ENCODE measurements at places on chromosomes 12 and 14.

DNA sequence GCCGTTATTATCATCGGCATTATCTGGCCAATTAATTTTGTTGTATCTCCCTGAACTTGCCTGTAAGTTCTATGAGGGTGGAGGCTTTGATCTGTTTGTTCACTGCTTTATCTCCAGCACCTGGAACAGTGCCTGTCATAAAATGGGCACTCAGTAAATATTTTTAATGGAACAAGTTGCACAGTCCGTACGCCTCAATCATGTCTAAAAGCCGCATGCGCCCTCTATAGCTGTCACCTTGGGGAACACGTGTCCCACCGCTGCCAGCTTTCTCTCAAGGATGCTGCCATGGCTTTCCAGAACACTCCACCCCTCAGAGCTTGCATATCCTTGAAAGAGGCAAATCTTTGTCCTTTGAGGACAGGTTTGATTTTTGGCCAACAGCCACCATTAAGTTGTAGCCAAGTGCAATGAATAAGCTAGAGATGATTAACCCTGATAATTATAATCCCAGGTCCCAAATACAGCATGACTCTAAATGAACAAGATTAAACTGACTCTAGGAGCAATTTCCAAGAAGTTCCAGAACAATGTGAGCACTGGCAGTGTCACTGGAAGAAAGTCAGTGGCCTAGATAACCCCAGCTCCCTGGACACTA, 55.1 kb downstream of the ERH start:
- peak; percentile 23 for DNase-seq

GRCh38 chr14:34018564-34019244, 67.8 kb upstream of the EGLN3 start:
- no peak for DNase-seq

DNA sequence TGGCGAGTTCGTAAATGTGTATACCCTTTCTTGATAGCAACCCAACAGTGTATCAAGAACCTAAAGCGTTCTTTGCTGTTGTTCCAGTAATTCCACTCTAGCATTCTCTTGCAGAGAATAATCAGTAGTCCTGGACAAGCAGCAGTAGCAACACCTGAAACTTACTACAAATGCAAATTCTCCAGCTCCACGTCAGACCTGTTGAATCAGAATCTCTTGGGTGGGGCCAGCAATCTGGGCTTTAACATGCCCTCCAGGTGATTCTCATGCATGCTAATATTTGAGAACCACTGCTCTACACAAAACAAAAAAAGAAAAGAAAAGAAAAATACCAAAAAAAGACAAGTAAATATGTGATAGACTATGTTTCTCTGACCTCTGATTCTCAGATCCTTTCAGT, 10.1 kb downstream of the PTGDR start:
- DNase-seq, result no peak

DNA sequence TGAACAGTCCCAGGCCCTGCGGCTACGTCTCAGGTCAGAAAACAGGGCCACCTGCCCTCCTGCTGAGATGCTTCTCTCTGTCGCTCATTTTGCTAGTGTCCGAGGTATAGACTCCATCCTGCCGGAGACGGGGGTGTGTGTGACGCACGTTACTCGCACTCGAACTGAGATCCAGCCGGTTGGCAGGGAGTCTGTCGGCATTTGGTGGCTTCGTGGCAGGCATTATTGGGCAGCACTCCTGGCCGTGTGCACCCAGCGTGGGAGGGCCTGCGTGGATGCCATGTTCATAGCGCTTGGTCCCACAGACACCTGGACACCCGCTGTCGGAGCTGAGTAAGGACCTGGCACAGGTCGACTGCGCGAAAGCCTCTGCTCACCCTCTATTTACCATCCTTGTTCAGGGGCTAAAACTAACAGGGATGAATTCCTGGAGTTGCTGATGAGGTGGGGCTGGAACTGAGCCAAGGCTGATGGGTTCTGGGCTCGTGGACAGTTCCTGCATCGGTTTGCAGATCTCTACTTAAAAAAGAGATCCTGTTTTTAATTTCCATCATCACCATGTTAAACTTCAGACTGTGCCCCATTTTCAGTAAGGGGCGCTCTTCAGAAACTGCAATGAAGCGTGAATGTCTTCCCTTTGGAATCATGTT, 28.6 kb downstream of the AACS start:
- no peak for DNase-seq

- DNase-seq, result peak; percentile 42
These were observed 1.5 kb downstream of the RAP1B start for GRCh38 chr12:68612202-68612601.

All from colonic mucosa (tissue), 4 donors.